ENCODE measurements at places on chromosomes 16 and 17.

DNA sequence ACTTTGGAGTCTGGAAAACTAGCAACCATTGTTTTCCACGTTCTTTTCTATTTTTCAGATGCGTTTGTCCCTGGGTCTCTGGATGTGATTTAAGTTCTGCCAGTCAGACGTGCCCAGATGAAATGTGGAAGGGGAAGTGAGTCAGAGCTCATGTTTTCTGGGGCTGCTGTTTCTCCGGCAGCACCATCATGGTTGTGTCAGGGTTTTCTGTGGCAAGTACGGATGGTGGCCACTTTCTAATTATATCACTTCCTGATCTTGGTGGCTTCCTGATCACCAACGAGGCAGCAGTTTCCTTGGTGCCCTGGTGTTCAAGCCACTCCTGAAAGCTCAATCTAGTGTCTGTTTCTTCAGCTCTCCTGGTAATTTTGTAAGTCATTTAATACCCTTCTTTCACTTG lies 31.4 kb upstream of the PMFBP1 start:
- no peak for DNase-seq

GRCh38 chr16:74107795-74108610 lies 188.6 kb upstream of the PSMD7 start:
- peak; percentile 37 for DNase-seq

GRCh38 chr16:14486520-14487303 lies 143.3 kb downstream of the PARN start:
- no peak for DNase-seq

GRCh38 chr17:16287563-16288027 lies 65.7 kb downstream of the CENPV start:
- no peak for DNase-seq

- no peak for DNase-seq
These were observed 436.7 kb downstream of the MAF start for GRCh38 chr16:79163691-79164387.

DNA sequence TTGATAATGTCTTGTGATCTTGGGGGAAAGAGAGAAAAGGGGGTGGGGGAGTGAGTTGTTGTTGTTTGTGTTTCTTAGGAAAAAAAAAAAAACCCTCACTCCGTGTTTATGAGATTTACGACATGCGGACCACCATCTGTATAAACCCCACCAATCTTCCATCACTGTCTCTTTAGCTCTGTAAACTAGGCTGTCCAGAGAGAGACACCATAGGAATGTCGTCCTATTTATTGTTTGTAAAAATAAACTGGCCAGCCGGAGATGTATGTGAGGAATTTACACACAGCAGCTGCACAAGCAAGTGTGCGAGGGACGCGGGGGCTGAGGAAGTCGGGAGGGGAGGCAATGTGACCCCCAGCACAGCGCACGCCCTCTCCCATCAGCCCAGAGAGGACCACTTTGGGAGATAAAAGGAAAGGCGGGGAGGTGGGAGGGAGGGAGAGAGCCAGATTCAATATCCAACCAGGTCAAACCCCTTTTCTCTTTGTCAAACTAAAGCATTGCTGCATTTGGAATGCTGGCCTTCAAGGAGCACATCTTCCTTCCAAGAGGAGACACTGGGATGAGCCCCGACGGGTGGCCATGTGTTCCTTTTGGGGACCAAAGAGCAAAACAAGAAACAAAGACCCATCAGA lies 136.2 kb upstream of the SALL1 start:
- DNase-seq: no peak

DNA sequence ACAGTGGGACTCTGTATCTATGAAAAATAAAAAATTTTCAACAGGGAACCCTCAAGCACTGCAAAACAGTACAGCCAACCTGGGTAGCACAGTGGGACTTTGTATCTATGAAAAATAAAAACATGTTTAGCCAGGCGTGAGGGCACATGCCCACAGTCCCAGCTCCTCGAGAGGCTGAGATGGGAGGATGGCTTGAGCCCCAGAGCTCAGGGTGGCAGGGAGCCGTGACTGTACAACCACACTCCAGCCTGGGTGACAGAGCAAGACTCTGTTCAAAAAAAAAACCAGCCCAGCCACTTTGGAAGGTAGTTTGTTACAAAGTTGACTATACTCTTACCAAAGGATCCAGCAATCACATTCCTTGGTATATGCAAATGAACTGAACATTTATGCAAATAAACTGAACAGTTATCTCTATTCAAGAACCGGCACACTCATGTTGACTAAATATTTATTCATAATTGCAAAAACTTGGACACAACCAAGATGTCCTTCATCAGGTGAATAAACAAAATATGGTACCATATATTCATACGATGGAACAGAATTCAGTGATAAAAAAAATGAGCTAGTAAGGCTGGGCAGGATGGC lies 5.2 kb downstream of the RPH3AL start:
- no peak for DNase-seq

- no peak for DNase-seq
These were observed 189.7 kb downstream of the AXIN2 start for GRCh38 chr17:65371702-65372101.

- no peak for DNase-seq
These were observed 13.4 kb downstream of the C17orf58 start for GRCh38 chr17:67982686-67983382.

- no peak for DNase-seq
These were observed 16.9 kb downstream of the MYO1D start for GRCh38 chr17:32859857-32860525.

DNA sequence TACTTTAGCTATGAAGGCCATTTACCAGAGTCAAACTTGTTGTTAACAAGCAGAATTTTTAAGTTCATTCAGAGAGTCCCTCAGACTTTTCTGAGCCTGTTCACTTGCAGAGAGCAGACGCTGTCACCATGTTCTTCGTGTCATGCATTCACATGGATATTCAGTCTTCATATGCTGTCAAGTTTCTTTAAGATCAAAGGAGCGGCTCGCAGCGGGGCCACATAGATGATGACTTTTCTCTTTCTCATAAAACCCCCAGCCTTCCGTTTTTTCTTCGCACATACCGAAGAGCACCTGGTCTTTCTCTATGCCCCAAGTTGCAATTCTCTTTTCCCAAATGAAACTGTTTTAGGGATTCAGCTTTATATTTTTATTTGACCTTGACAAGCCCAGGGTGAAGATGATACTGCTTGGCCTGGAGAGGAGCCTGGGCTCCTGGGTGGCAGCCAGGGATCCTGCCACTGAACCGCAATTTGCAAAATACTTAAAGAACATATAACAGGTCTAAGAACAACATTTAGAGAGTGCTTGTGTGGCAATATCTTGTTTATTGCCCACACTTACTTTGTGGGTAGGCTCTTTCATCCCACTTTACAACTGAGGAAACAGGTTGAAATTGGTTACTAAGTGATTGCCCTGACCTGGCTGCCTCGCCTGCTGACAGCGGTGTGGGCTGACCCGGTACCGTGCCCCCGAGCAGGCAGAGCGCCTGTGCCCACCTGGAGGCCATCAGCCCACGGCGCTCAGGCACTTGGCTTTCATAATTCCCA lies 22.9 kb downstream of the SEC14L1 start:
- DNase-seq: no peak

DNA sequence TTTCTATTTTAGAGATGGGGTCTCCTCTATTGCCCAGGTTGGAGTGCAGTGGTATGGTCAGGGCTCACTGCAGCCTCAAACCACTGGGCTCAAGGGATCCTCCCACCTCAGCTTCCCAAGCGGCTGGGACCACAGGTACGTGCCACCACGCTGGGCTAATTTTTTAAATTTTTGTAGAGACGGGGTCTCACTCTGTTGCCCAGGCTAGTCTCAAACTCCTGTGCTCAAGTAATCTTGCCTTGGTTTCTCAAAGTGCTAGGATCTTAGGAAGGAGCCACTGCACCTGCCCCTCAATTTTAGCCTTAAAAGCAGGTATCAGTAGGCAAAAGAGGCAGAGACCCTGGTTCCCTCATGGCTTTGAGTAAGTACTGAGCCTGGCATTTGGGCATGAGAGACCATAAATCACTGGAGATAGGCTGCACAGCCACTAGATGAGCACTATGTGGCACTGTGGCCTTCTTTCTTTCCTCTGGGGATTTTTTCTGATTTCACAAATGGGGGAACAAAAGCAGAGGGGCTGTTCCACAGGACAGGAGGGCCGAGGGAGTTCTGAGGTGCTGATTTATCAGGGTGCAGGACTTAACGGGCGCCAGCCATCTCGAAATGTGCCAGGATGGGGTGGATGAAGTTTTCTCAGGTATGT lies 82.2 kb downstream of the PLXDC1 start:
- DNase-seq: no peak

DNA sequence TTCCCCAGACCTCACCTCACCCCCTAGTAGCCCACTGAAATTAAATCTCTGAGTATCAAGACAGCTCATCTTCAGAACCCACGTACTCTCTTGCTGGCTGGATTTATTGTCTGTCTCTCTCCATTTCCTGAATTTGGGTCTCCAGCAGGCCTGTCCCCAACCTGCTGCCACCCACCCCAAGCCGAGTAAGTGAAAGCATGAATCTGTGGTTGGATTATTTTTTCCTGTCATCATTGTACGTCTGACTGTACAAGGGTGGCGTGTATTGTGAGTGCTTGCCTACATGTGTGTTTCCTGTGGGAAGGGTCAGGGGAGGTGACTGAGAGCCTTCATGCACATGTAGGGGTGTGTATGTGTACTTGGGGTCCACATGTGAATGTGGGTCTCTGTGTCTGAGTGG lies 5.4 kb downstream of the TNP2 start:
- DNase-seq: peak; percentile 66

- DNase-seq: no peak
These were observed 51.8 kb downstream of the SRL start for GRCh38 chr16:4190086-4190485.

GRCh38 chr17:56912105-56912999 lies 1.5 kb downstream of the TRIM25 start:
- peak; percentile 47 for DNase-seq

DNA sequence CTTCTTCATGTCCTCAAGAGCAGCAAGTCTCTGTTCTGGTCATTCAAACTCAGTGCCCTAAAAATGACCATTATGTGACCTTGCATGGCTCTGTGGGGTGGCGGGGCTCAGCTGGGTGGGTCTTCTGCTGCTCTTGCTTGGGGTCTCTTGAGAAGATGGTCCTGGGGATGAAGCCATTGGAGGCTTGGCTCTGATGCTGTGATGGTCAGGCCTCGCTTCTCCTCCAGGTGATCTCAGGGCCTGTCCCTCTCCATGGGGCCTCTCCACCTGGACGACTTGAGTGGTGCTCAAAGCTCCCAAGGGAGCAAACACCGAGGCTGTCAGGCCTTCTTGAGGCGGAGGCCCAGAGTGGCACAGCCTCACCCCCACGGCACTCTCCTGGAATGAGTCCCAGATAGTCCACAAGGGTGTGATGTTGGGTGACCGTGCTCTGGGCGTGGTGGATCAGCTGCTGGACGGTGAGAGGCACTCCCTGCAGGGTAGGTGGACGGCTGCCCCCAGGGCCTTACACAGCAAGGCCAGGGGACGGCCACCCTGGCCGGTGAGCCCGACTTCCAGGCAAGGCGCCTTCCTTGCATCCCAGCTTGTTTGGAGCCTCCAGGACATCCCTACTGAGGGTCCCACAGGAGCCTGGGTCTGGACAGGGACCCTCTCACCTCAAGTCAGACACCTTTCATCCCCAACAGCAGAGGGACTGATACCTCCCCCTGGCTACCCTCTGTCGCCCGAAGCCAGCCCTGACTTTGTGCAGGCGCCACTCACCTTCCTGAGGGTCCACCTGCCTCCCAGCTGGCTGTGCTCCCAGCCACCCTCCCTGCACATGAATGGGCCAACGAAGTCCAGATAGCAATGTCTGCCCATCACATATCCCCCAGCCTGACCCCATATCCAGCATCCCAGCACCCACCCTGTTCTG lies 48.7 kb downstream of the USP22 start:
- DNase-seq: no peak

DNA sequence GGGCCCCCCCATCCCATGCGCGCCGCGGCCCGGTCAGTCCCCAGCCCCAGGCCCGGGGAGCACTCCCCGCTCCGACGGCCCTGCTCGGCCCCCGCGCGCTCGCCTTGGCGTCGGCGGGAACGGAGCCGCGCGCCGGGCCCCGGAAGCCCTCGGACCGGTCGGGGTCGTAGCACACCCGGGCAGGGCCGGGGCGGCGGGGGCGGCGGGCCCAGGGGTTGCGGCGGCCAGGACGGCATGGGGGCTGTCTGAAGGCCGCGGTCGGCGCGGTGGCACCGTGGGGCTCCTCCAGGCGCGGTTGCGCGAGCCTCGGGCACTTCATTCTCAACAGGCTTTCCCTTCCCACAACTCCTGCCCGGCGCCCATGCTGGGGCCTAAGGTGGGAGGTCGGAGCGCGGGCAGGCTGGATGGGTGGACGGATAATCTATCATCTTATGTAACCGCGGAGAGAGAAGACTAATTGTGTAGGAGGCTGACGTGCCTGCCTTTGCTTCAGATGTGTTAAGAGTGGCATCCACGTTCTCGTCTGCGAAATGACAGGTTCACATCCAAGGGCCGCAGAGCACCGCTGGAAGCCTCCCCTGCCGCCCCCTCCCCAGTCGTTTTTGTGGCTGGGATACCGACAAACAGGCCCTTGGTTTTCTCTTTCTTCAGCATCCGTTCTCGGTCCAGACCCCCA lies 708 bp downstream of the BAIAP2 start:
- DNase-seq: peak; percentile 57

GRCh38 chr17:19716108-19717030 lies at the start of gene SLC47A2:
Gene SLC47A2, minus strand, starts transcription at chr17:19716584. Its CDS starts 29 bp downstream, at chr17:19716555.
- no peak for DNase-seq

GRCh38 chr17:51371732-51372151 lies 111.4 kb downstream of the UTP18 start:
- no peak for DNase-seq
